Stimulated activated naive CD8-positive, alpha-beta T cell treated with anti-CD3 and anti-CD28 coated beads, Interleukin-15, Interleukin-2, amounts not matched to agents 100 U/mL and 50 U/mL, for 24 hours (primary cell): ENCODE measurements at places on chromosomes 16 and 17.

DNA sequence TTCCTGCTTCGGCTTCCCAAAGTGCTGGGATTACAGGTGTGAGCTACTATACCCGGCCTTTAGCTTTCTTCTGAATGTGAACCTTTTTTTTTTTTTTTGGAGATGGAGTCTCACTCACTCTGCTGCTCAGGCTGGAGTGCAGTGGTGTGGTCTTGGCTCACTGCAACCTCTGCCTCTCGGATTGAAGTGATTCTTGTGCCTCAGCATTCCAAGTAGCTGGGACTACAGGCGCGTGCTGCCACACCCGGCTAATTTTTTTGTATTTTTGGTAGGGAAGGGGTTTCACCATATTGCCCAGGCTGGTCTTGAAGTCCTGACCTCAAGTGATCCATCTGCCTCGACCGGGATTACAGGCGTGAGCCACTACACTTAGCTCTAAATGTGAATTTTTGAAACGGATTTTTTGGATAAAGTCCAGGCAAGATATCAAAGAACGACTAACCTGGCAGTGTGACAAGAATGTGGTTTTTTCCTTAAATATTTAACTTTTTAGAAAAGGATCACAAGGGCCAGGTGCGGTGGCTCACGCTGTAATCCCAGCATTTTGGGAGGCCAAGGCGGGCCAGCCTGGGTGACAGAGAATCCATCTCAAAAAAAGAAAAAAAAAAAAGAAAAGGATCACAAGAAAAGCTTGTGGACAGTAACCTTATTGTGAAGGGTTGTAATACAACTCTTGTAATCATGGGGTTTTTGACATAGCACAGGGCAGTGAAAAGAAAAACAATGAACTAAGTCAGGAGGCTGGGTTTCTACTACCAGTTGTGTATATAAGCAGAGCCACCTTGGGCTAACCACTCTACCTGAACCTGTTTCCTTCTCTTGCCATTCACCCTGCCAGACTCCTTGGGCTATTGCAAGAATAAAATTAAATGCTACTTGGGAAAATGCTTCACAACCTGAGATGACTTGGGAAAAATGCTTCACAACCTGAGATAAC lies 6.2 kb downstream of the BRCA1 start:
- no peak for DNase-seq

GRCh38 chr16:78761427-78761826 lies 662.0 kb downstream of the WWOX start:
- DNase-seq: peak; percentile 40

DNA sequence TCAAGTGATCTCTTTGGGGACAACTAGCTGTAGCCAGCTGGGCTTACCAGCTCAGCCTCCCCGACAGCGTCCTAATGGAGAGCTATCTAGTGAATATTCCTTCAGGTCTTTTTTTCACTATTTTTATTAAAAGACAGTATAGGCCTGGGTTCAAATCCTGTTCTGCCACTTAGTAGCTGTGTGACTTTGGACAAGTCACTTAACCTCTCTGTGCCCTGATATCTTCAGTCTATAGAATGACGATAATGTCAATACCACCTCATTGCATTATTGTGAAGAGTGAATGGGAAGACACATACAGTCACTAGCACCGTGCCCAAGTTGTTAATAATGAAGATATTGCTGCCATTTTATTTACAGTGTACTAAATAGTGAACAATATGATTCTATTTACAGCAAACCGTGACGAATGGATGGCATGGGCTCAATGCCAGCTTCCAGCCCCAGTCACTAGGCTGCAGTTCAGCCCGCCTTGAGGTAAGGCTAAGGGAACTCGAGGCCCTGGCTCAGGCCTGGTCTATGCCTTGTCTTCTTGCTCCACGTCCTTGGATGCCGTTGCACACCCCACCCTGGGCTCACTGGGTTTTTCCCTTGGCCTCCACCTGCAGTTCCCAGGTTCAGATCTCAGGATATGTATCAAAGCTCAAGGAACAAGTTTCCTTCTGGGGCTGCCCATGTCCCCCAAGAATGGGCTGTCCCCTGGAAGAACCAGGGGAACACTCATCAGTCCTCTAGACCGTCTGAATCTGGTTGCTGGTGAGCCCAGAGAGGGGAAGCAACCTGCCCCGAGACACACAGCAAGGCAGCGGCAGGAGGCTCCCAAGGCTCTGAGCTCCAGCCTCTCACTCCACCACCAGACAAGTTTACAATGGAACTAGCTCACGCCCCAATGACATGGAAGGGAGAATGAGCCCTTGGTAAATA lies 95.4 kb upstream of the TNRC6C start:
- DNase-seq: no peak

GRCh38 chr17:27741361-27741861 lies 58.9 kb downstream of the NOS2 start:
- DNase-seq: no peak

DNA sequence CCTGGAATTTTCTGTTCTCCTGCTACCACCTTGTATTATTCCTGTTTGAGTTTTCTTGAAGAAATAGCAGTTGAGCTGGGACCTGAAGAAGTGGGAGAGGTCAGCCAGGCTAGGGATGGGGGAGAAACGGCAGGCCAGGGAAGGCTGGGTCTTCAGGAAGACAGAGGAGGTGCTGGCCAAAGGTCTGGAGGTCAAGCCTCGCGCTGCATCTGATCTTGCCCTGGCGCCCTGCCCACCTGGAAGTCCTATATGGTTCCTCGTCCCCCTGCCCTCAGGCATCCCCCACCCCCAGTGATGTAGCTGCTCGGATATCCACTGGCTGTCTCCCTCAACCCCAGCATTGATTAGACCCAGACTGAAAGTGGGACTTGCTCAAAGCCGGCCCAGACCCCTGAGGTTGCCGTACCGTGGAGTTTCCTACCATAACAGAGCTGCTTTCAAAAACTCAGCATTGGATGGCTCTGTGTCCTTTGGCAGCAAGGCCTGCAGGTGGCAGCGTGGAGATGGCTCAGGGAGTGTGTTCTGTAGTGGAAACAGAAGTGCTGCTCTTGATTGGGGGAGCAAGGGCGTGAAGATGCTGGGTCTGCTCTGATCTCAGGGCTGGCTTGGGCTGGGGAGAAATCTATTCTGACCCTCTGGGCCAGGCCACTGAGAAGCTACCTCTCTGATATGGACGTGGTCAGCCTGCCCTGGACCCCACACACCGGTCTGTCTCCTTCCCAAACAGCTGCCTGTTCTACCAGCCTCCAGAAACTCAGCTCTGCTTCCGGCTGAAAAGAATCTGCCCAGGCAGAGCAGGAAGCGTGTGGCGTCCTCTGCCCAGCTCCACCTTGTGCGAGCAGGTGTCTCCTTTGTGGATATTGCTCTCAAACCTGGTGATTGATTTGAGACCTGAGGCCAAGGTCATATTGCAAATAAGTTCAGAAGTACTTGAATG lies 107.0 kb upstream of the CACNG5 start:
- DNase-seq: peak; percentile 44
